ENCODE measurements at places on chromosomes 7 and 10.
A peak's percentile ranks its signal among the peaks of the same experiment; 100 is the strongest.

GRCh38 chr7:50327443-50327842 is 22.9 kb downstream of the IKZF1 start:
- no peak overlapping the region for H3K4me3 ChIP-seq
- peaks cover 53% of the 10 kb centered on the region for H3K36me3 ChIP-seq
- no peak for DNase-seq
- H3K27me3 ChIP-seq, result no peaks in the 10 kb centered on the region
- peaks cover 78% of the 10 kb centered on the region for H3K4me1 ChIP-seq

DNA sequence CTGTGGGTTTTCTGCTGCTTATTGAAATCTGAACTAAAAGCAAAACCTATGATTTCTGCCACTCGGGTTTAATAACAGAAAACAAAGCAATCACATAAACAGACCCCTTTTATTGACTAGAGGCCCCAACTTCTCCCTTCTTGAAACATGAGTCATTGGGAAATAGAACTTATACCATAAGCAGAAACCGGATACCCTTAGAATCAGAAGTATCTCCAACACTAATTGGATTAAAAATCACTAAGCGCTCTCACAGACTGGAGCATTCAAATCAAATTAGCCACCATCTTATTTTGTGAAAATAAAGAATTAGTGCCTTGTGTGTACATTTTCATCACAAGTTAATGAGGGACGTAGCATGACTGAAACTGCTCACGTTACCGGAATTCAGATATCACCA is 206.9 kb downstream of the WDR11 start:
- H3K36me3 ChIP-seq, result no peaks in the 10 kb centered on the region
- H3K27ac ChIP-seq, result no peak overlapping the region
- no peaks in the 10 kb centered on the region for H3K4me1 ChIP-seq
- no peak for DNase-seq
- H3K27me3 ChIP-seq, result peaks cover 7% of the 10 kb centered on the region

- H3K27me3 ChIP-seq, result peaks cover 3% of the 10 kb centered on the region
- H3K4me1 ChIP-seq, result no peaks in the 10 kb centered on the region
- peak; percentile 16 for DNase-seq
- H3K36me3 ChIP-seq, result no peaks in the 10 kb centered on the region
- H3K27ac ChIP-seq, result no peak overlapping the region
- H3K4me3 ChIP-seq, result no peak overlapping the region
These were observed 1.4 kb upstream of the RBP3 start for GRCh38 chr10:47346581-47347302.

- no peak overlapping the region for H3K4me3 ChIP-seq
- H3K27ac ChIP-seq, result no peak overlapping the region
- no peaks in the 10 kb centered on the region for H3K27me3 ChIP-seq
- DNase-seq, result no peak
These were observed 225.3 kb upstream of the PRSS1 start for GRCh38 chr7:142523821-142524460.

- H3K4me3 ChIP-seq, result no peak overlapping the region
- no peaks in the 10 kb centered on the region for H3K27me3 ChIP-seq
- H3K27ac ChIP-seq, result no peak overlapping the region
- H3K4me1 ChIP-seq, result peaks cover 11% of the 10 kb centered on the region
These were observed 37.3 kb upstream of the TMEM248 start for GRCh38 chr7:66883716-66884115.

DNA sequence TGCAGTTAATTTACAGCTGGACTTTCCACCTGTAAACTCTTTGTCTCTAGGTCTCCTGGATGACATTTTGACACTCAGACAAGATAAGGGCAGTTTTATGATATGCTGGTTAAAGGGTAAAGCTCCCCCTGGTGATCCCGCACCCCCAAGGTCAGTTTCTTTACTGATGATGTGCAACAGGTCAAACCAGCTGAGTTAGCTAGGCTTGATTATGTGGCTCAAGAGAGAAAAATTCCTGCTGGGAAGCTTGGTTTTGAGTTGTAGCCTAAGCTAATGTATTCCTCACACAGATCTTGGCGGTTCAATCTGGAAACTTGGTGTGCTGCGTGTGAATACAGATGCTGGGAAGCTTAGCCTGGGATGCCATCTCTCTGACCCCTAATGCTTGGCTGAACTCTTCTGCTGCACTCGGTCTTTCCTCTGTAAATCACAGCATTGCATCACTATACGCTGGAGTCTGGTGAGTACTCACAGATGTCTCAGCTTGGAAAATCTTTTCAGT is 11.4 kb upstream of the AKR1D1 start:
- DNase-seq, result no peak
- H3K27ac ChIP-seq, result no peak overlapping the region
- no peak overlapping the region for H3K4me3 ChIP-seq
- no peaks in the 10 kb centered on the region for H3K36me3 ChIP-seq
- H3K27me3 ChIP-seq, result peaks cover 6% of the 10 kb centered on the region

DNA sequence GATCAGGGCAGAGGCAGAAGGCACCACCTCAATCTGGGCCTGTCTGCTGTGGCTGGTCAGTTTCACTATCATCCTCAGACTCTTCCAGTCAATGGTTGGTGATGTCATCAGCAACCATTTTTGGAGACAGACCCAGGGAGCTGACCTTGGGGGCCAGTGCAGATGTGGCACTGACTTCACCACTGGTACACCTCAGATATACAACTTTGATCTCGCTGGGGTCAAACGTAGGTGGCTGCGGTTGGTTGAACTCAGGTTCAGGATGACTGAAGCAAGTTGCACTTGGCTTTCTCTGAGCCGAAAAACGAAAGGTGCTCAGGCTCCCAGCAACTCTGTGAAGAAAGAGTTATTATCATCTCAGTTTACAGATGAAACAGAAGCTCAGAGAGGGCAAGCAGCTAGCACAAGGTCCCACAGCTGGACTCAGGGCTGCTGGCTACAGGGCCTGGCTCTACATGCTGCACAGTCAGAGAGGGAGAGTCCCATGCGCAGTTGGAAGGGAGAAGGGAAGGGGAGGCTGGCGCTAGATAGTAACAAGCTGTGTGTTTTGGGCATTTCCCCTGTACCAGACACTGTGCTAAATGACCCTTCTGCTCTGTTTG is 27.2 kb downstream of the ANKRD16 start:
- H3K4me3 ChIP-seq, result no peak overlapping the region
- H3K4me1 ChIP-seq, result peaks cover 8% of the 10 kb centered on the region
- DNase-seq, result no peak
